ENCODE measurements at places on chromosomes 3 and 15.

DNA sequence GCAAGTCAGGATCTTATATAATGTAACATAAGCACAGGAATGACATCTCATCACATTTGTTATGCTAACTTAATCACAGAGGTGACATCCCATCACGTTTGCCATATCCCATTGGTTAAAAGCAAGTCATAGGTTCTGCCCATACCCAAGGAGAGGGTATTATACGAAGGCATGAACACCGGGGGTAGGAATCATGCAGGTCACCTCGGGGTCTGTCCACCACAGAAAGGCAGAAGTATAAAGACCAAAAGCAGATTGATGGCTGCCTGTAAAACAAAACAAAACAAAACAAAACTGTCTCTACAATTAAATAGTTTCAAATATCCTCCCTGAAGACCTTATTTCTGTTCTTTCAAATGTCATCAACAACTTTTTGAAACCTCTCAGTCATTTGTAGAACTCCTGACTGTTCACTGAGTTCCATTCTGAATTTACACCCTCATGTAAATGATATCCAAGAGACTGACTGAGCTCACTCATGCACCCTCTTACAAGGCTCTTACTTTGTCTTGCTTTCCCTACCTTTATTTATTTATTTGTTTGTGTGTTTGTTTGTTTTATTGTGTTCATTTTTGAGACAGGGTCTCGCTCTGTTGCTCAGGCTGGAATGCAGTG lies 22.7 kb upstream of the ZNF639 start:
- DNase-seq = no peak

DNA sequence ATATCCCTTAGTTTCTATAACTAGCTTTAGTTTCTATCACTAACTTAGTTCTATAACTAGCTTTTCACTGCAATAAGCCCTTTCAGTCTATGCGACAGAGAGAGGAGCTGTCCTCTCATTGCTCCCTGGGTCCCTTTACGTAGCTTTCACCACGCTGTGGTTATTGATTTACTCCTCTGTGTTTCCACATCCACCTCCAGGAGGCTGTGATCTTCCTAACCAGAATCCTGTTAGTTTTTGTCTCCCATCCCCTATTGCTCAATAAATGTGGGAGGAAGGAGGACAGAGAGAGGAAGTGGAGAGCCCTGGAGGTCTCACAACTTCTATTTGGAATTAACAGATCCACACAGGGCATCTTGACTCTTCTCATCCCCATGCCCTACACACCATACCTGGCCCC lies 1036.1 kb downstream of the MCTP2 start:
- no peak for DNase-seq

- no peak for DNase-seq
Measured at GRCh38 chr15:101115393-101115785, 136.5 kb downstream of the CHSY1 start.

DNA sequence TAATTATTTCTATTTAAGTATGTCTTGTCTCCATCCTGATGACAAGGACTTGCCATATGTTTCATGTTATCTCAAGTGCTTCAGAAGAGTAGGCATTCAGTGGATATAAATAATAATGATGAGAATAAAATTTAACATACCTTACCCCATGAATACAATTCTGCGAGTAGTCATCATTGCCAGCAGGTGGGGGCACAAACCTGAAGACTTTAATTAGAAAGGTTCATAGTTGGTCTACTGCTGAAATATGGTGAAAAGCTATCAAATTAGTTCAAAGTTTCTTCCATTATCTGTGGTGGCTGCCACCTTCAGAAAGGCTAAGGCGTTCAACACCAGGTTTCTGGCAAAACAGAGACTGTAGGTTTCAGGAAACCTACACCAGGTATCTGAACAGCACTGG lies 100.9 kb downstream of the P3H2 start:
- DNase-seq = no peak
